ENCODE measurements at places on chromosomes 2 and 18.

DNA sequence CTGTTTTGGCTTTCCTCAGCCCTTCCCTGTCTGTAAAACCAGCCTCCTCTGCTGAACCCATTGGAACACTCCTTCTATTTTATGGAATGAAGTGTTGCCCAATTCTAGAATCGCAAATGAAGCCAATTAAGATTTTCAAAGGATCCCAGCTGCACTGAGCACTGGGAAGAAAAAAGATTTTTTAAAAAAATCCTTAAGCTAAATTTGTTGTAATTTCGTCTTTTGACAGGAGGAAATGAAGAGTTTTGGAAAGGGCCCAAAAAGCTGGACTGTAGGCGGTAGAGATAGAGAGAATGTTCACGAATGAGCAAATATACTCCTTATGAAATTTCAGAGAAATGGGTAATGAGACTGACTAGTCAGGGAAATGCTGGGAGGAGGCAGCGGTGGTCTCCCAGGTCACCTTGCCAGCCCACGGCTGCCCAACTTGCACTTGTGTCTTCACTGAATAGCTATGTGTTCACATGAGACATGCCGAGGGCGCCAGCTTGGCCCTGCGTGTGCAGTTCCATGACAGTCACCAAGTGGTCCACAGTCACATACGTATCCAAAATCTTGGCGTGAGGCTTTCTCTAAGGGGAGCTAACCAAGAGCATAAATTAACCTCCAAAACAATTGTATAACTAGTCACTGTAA is 69.9 kb downstream of the SGPP2 start:
- no peak for DNase-seq

DNA sequence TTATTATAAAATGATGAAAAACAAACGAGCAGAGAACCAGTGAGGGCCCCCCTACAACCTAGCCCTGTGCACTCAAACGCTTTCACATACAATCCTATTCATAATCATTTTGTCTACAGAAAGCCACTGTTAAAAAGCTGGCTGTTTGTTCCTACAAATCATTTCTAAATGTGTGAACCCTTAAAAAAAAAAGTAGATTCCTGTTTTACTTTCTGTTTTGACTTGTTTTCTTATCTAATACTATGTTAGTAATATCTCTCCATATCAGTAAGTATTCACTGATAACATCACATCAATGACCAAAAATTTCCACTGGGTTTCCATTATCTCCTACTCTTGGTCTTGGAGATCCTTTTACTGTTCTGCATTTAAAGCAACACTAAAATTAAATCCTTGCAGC is 128.8 kb upstream of the TTC39C start:
- no peak for DNase-seq

DNA sequence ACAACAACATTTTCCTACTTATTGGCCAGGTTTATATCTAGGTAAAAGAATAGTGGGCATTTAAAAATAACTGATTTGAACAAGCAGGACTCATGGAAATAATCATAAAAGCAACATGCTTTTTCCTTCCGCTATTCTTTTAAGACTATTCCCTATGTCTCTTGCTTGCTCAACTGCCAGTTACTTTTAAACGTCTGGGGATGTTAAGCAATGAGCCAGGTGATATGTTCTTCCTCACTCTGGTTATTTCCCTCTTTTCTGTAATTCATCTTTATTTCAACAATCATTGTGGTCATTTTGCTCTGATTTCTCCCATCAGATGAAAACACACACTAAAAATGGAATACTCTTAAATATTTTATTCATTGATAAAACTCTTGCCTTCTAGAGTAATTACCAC is 33.4 kb upstream of the SLC8A1 start:
- no peak for DNase-seq

- no peak for DNase-seq
These were observed 186.8 kb downstream of the KCNS3 start for GRCh38 chr2:18065249-18065648.

GRCh38 chr2:240789501-240790369 is 30.3 kb downstream of the KIF1A start:
- DNase-seq = no peak

GRCh38 chr2:18244845-18245244 is 315.6 kb downstream of the RDH14 start:
- DNase-seq = no peak
